ENCODE measurements at places on chromosomes 12 and 14. TPM values are rescaled to one million over a fixed set of nuclear protein-coding genes. Genes with fewer than 3 reads are reported as not detected.

GNG2 gene
- 10.1 TPM for total RNA-seq

GNPNAT1 gene
- total RNA-seq = 15.8 TPM

GRCh38 chr12:74415633-74416032, 122.0 kb upstream of the ATXN7L3B start:
- no peaks in the 10 kb centered on the region for H3K36me3 ChIP-seq
- H3K4me3 ChIP-seq = no peak overlapping the region
- H3K4me1 ChIP-seq = no peaks in the 10 kb centered on the region
- no peaks in the 10 kb centered on the region for H3K27me3 ChIP-seq
- DNase-seq = no peak
- no peak overlapping the region for H3K27ac ChIP-seq

DNA sequence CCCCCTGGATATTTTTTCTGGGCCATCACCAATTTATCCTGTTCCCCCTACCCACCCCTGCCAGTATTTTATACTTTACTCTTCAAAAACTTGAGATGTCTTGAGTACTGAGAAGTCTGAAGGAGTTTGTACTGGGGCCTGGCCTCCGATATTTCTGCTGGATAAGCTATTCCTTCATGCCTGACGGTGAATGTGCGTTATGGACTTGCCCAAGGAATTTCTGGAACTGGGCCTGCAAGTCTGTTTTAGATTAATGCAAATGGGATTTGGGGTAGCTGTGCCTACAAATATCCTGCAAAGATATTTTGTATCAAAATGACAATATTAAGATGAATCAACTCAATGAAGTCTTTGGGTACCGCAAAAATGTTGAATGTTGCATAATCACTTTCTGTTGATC, at the start of gene PTCSC3:
Gene PTCSC3, minus strand, starts transcription at position 199 of the 400 bp plus-strand sequence.
- H3K36me3 ChIP-seq = no peaks in the 10 kb centered on the region
- no peak for DNase-seq
- H3K27ac ChIP-seq = no peak within 1 kb of the TSS
- no peaks in the 10 kb centered on the region for H3K4me1 ChIP-seq

DNA sequence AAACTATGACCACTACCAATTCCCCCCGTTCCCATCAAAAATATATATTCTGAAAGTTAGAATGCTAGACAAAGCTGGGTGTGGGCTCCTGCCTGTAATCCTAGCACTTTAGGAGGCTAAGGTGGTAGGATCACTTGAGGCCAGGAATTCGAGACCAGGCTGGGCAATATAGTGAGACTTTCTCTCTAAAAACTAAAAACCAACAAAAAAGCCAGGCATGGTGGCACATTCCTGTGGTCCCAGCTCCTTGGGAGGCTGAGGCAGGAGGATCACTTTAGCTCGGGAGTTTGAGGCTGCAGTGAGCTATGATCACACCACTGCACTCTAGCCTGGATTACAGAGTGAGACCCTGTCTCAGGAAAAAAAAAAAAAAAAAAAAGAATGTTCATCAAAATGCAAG, 48.8 kb upstream of the COL2A1 start:
- H3K4me1 ChIP-seq = no peaks in the 10 kb centered on the region
- DNase-seq = no peak
- H3K36me3 ChIP-seq = no peaks in the 10 kb centered on the region
- no peak overlapping the region for H3K4me3 ChIP-seq
- H3K27ac ChIP-seq = no peak overlapping the region
- H3K27me3 ChIP-seq = no peaks in the 10 kb centered on the region

DNA sequence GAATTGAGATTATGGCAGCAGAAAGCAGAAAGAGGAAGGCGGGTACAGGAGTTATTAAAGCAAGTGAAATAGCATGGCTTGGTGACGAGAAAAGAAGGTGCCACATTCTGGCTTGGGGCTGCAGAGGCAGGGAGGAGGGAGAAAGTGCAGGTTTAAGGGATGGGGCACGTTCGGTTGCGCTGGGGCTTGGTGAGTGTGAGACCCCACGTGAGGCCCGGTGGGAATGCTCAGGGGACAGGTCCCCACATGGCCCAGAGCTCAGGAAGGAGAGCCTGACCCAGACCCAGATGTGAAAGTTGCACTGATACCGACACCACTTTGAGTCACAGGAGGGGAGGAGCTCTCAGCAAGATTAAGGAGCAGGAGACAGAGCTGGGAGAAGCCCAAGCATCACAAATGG, 187.1 kb downstream of the PIWIL1 start:
- H3K27ac ChIP-seq = no peak overlapping the region
- no peaks in the 10 kb centered on the region for H3K36me3 ChIP-seq
- no peak for DNase-seq
- H3K4me1 ChIP-seq = no peaks in the 10 kb centered on the region
- H3K27me3 ChIP-seq = no peaks in the 10 kb centered on the region
- no peak overlapping the region for H3K4me3 ChIP-seq

DNA sequence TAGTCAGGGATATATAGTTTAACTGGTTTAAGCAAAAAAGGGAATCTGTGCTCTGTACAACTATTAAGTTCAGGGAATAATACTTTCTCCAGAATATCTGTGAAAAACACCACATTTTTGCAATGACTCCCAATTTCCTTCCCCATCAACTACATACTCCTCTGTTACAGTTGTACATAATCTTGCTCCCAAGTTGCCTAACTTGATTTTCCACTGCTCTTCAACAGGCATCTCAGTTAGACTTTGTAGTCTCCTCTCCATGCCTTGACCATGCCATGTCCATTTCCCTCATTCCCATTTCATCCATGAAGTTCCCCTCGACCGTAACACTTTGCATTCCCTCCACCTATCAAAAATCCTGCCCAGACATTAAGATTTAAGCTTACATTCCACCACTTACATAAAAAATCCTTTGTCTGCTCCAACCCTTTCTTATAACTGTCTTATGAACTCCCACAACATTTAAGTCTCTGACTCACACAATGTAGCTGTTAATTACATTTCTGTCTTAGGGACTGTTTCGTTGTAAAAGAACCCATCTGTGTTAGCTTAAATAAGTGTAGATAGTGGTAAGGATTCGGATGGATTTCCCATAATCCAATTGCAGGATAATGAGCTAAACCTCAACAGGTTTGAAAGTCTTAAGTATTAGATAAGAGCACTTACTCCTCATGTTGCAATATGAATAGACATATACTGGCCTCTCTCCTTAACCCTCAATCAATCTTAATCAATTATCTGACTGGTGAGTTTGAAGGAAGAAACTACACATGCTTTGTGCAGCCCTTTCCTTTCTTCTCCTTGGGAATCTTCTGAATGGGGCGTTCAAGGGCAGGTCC, 156.5 kb downstream of the PAWR start:
- H3K4me3 ChIP-seq = no peak overlapping the region
- DNase-seq = no peak
- H3K4me1 ChIP-seq = no peaks in the 10 kb centered on the region
- H3K36me3 ChIP-seq = no peaks in the 10 kb centered on the region
- no peaks in the 10 kb centered on the region for H3K27me3 ChIP-seq

DNA sequence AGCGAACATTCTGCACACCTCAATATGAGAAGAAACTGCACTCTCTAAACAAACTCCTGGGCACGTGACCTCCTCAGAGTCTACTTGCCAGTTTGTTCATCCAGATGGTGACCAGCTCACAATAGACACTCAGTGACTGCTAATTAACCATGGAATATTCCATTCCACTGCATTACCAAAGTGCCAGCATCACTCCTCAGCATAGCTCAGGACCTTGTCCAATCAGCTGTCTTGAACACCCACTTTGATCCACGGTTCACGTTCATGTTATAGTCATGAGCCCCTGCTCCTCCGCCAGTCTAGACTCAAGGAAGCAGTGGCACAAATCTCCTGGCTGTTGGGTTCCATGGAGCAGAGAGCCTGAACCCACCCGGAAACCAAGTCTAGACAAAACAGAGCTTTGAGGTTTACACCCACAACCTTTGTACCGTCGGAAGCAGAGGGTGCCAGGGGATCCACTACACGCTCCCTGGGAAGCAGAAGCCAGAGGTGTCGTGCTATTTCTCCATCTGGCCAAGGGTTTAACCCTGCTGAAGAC, 285.3 kb downstream of the ZFP36L1 start:
- peak overlapping the region; percentile 30 for H3K27ac ChIP-seq
- no peak for DNase-seq
- no peaks in the 10 kb centered on the region for H3K27me3 ChIP-seq

- no peaks in the 10 kb centered on the region for H3K4me1 ChIP-seq
- no peaks in the 10 kb centered on the region for H3K36me3 ChIP-seq
- no peaks in the 10 kb centered on the region for H3K27me3 ChIP-seq
- no peak overlapping the region for H3K4me3 ChIP-seq
These were observed 9.5 kb upstream of the LUM start for GRCh38 chr12:91120781-91121180.

GRCh38 chr14:101480747-101481530, 80.4 kb upstream of the DIO3 start:
- H3K4me3 ChIP-seq = no peak overlapping the region
- H3K36me3 ChIP-seq = no peaks in the 10 kb centered on the region
- H3K4me1 ChIP-seq = peaks cover 11% of the 10 kb centered on the region
- peak; percentile 17 for DNase-seq
- H3K27me3 ChIP-seq = no peaks in the 10 kb centered on the region

DNA sequence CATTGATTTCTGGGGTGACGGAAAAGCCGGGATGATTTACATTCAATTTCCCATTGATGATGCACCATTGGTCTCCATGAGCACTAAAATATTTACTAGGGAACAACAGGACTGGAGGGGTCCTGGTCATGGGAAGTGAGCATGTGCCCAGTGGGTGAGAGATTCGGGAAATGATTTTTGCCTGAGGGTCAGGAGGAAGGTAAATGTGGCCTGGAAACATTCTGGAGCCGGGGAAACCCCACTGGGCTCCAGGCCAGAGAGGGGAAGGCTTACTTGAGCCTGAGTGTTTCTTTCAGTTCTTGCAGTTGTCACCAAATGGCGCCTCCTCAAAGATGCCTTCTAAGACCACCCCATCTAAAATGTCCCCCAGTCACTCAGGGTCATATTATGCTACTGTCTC, 532.3 kb upstream of the TBX3 start:
- H3K4me1 ChIP-seq = no peaks in the 10 kb centered on the region
- no peak overlapping the region for H3K4me3 ChIP-seq
- H3K27me3 ChIP-seq = no peaks in the 10 kb centered on the region
- no peaks in the 10 kb centered on the region for H3K36me3 ChIP-seq

DNA sequence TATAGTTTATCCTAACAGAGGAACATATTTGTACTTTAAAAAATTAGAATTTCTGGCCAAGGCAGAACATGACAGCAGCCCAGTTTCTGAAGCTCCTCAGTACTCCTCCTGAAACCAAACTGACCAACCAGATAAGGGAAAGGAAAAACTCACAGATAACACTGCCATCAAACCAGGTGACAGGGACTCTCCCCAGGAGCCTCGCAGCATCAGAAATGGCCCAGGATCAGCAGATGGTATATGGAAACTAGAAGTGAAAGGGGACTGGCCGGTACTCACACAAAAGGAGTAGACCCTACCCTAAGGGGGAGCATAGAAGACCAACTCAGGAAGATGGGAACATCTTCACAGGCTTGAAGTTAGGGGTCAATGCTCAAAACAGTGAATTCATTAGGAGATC, 22.0 kb downstream of the GALC start:
- DNase-seq = no peak
- no peaks in the 10 kb centered on the region for H3K36me3 ChIP-seq
- H3K4me3 ChIP-seq = no peak overlapping the region

DNA sequence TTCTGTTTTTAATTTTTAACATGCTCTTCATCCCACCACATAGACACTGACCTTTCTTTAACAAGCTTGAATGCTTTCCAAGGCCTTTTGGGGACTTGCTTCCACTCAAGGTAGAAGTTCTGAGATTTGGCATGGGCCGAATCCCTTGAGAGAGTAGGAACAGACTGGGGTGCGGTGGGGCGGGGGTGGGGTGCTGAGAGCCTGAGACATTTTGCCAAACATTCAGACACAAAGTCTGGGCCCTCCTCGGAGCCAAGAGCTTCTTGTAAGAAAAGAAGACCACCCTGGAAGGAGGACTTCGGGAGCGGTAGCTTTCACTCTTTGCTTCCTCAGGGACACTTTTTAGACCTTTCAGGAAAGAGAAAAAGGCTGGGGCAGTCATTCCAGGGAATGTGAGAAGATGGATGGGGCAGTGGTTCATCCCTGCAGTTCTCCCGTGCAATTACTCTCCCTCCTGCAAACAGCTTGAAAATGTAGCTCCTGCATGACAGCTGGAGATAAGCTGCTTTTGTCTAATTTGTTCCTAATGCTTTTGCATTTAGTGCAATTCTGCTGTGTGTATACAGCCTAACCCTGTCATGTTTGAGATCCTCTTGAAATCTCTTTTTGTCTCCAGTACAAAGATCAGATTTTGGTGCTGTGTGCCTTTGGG, 16.3 kb upstream of the MYO1H start:
- H3K27me3 ChIP-seq = no peaks in the 10 kb centered on the region
- no peak overlapping the region for H3K4me3 ChIP-seq
- no peak overlapping the region for H3K27ac ChIP-seq
- no peaks in the 10 kb centered on the region for H3K36me3 ChIP-seq

DNA sequence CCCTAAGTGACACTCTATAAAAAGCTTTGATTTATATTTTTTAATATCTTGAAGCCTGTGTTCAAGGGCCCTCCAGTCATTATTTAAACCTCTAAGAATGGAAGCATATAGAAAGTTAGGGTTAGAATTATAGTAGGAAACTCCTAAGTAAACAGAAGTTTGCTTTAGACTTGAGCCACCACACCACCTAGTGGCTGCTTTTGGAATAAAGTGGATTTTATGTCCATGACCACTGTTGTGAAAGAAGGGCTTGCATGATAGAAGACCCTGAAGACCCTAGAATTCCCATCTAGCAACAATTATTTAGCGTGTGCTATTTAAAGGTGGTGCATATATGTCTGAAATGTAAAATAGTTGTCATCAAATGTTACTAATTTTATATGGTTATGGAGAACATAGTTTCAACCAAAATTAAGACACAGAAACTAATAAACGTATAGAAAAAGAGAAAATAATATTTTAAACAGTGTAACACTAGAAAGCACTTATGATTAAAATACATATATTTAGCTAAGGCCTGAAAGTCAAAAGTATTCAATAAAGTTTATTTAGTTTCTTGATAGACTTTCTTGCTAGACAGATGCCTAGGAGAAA, 21.3 kb downstream of the LRRIQ1 start:
- H3K27me3 ChIP-seq = no peaks in the 10 kb centered on the region
- no peaks in the 10 kb centered on the region for H3K4me1 ChIP-seq
- no peak overlapping the region for H3K27ac ChIP-seq
- no peak overlapping the region for H3K4me3 ChIP-seq

DNA sequence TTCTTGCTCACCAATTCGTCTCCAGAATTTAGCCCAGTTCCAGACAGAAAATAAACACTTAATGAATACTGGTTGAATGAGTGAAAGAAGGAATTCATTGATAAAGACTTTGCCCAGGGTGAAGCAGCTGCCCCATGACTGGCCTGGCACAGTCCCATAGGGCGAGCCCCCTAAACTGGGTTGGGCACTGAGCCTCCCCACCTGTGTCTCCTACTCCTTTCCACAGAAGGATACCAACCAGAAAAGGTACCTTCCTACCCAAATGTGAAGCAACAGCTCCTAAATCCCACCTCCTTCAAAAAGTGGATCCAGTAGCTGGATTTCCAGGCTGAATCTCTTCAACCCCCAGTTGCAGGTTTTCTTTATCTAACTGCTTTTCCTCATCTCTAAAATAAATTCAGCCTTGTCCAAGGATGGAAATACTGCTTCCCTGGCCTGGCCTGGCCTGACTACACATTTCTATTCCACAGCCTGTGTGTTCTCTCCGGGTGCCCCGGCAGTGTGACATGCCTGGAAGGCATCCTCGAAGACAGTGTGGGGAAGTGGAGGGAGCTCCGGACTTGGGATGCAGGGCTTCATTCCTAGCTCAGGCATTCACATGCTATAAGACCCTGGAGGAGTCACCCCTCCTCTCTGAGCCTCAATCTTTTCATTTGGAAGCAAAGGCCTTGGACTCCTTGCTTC, 7.6 kb downstream of the KRT3 start:
- H3K36me3 ChIP-seq = no peaks in the 10 kb centered on the region
- H3K4me3 ChIP-seq = no peak overlapping the region
- no peaks in the 10 kb centered on the region for H3K4me1 ChIP-seq
- H3K27ac ChIP-seq = no peak overlapping the region

Data from pancreas (tissue), 10 donors.